ENCODE measurements at places on chromosomes 7 and 10.

GRCh38 chr7:77458786-77459185, 42.6 kb upstream of the GSAP start:
- no peak for DNase-seq

DNA sequence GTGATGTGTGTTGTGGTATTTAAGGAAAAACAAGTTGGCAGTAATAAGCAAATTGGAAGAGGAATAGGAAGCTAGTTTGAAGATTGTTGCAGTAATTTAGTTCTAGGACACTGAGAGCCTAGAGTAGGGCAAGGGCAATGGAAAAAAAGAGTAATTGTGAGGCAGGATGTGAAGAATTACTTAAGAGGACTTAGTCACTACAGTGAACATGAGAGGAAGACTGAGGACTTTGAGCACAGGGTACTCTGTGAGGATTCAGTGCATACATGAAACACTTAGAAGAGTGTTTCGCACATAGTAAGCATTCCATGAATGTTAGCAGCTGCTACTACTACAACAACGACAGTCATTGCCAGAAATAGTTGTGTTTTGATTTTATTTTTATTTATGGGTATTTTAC, 30.9 kb upstream of the DKK1 start:
- peak; percentile 32 for DNase-seq

GRCh38 chr10:96188916-96189315, 58.8 kb downstream of the ZNF518A start:
- DNase-seq: peak; percentile 74

DNA sequence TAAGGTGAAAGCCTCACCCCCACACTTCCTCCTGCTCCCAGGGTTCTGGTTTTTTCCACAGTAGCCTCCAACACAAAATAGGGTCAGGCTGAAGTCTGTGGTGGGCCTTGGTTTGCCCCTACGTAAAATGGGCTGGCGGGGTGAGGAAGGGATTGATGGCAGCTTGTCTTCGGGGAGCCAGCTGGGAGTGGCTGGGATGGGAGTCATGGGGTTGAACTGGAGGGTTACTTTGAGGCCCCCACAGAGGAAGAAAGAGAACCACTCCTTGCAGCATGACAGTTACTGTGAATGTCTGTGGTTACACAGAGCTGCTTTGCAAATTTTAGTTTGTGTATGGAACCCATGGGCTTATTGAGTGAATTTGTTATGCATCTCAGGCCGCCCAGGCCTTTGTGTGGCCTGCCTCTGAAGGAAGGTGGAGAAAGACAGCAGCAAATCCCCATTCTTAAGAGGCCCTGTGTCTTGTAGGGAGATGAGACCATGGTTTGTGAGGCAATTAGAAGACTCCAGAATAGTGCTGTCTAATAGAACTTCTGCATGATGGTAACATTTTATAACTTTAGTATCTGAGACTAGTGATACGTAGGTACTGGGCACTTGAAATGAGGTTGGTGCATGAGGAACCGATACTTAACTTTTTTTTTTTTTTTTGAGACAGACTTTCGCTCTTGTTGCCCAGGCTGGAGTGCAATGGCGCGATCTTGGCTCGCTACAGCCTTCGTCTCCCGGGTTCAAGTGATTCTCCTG, 8.1 kb downstream of the TRIM8 start:
- no peak for DNase-seq

GRCh38 chr10:118330295-118331076, 11.6 kb downstream of the FAM204A start:
- DNase-seq: no peak

- DNase-seq: no peak
Observed at GRCh38 chr10:32148864-32149251, 92.6 kb upstream of the KIF5B start.

GRCh38 chr7:55549457-55549856, 22.8 kb downstream of the VOPP1 start:
- DNase-seq: no peak

GRCh38 chr10:131099028-131099726, 212.3 kb downstream of the TCERG1L start:
- DNase-seq: no peak

GRCh38 chr7:127478024-127478355, 85.5 kb upstream of the ZNF800 start:
- no peak for DNase-seq

GRCh38 chr10:119597405-119598186, 832 bp upstream of the TIAL1 start:
- no peak for DNase-seq

DNA sequence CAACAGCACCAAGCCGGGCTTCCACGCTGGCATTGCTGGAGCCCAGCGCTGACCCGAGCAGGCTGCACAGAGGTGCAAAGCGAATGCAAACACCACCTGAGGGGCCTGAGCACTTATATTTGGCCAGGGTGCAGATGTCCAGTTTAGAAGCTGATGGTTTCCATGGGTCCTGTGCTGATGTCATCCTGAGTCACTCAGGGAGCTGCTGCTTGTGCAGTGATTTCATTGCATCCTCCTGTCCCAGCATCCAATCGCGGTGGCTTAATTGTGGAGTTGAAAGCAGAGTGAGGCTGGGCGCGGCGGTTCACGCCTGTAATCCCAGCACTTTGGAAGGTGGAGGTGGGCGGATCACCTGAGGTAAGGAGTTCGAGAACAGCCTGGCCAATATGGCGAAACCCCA, 410.2 kb upstream of the KLF6 start:
- peak; percentile 36 for DNase-seq

GRCh38 chr7:30877015-30877769, 34.5 kb upstream of the AQP1 start:
- no peak for DNase-seq

- peak; percentile 91 for DNase-seq
Observed at GRCh38 chr10:17238445-17239291, 10.6 kb downstream of the VIM start.

- DNase-seq: no peak
Observed at GRCh38 chr7:33503014-33503413, 373.6 kb downstream of the BBS9 start.

Data from fibroblast of skin of scalp (primary cell).